ENCODE measurements at places on chromosomes 6 and 20.

- no peak for DNase-seq
Observed at GRCh38 chr20:40797425-40797824, 108.4 kb upstream of the MAFB start.

DNA sequence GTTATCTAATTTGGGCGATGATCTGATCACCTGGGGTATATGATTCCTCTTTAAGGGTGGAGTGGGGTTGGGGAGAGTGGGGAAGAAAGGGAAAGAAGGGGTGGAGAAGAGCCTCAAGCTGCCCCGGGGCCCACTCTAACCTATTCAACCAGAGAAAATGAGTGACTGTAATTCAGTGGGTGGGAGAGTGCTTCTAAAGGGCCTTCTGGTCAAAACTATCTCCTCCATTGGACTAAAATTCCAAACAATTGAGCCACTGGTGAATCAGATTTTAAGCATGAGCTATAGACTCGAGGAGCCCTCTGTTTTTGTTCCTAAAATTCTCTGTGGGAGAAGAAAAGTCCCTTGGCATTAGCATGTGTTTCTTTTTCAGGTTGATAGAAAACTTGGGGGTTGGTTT is 296.8 kb downstream of the CLIC5 start:
- DNase-seq = no peak

GRCh38 chr20:47136782-47137181 is 219.7 kb downstream of the ZMYND8 start:
- DNase-seq = no peak

DNA sequence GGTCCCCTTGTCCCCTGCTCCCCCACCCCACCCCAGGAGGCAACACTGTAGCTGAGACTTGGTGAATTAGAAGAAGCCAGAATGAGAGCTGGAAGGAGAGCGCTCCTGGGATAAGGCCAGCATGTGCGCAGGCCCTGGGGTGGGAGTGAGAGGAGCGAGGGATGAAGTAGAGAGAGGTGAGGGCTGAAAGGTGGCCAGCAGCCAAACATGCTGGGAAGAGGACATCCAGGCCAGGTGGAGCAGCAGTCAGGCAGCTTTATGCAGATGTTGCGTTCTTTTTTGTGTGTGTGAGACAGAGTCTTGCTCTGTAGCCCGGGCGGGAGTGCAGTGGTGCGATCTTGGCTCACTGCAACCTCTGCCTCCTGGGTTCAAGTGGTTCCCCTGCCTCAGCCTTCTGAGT is 2.2 kb upstream of the BPIFB1 start:
- no peak for DNase-seq

DNA sequence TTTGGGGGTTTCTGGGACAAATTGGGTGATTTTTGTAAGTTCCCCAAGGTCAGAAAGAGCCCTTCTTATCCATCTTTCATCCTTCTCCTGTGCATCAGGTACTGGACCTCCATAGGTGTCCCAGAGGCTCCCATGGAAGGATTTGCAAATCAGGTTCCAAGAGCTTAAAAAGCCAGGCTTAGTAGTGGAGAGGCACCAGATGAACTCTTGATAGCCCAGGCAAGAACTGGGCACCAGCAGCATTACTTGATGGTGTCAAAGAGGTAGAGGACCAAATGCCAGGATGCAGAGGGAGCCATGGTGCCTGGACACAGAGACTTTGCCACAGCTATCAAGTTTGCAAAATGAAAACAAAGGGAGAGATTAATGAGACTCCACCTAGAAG is 20.9 kb upstream of the TRAM2 start:
- DNase-seq = no peak

DNA sequence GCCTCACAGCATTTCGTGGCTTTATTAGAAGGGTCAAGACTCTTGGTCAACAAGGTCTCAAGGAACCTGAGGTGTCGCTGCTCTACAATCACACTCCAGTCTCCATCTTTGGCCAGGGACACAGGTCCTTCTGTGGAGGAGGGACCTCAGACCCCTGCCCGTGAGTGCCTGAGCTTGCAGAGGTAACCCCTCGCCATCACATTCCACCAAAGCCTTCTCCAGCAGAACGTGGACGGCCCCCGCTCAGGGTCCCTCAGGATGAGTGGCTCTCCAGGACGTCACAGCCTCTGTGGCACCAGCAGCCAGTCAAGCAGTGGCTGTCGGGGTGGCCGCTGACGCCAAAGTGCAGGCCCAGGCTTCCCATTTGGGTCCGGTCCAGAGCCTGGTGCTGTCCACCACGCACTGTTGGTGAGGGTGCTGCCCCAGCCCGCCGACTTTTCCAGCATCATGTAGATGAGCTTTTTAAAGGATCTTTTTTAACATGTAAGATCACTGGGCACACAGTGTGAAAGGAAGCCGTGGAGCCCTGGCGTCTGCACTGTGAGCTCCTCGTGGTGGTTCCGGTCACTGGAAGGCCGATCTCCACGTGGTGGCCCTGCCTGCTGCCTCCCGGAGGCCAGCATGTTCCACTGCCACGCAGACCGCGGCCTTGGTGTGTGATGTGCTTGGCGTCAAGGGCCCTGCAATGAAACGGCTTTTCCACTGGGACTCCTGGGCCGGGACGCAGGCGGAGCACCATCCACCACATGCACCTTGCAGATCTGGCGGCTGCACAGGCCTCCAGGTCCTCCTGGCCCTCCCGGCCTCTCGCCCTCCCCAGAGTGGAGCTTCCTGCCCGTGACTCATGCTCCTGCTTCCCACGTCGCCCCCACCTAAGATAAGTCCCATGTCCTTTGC is 8.3 kb upstream of the KIF25 start:
- DNase-seq = no peak

Measured in NT2/D1 (cell line).